ENCODE measurements at places on chromosomes 2 and 18.

GRCh38 chr2:19669126-19669525 is 232.7 kb downstream of the TTC32 start:
- DNase-seq = no peak

DNA sequence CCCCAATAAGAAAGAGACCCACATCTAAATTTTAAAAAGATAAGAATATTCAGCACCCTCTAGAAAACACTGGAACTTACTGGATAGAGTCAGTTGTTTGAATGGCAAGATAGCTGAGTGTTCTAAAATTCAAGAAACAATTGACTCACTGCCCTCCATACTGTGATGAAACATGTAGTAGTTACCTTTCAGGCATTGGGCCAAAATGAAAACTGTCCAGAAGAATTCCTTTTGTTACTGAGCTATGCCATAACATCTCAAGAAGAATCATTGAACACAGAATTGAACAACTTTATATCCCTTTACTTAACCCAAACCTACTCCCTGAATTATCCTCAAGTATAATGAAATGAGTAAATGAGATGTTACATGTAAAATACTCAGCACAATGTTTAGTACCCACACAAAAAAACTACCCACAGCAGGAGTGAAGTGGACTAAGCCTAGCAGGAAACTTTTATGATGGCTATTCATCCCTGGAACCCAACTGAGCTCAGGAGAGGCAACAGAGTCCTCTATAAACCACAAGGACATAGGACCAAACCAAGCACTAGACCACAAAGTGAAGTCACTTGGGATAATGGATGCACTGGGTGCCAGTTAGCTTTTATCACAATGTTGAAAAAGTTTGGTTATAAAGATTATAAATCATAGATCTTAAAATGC is 32.7 kb downstream of the RBM43 start:
- no peak for DNase-seq

GRCh38 chr2:1556776-1557466 is 143.7 kb downstream of the TPO start:
- no peak for DNase-seq

GRCh38 chr2:71690876-71691475 is 237.6 kb downstream of the DYSF start:
- DNase-seq = no peak

DNA sequence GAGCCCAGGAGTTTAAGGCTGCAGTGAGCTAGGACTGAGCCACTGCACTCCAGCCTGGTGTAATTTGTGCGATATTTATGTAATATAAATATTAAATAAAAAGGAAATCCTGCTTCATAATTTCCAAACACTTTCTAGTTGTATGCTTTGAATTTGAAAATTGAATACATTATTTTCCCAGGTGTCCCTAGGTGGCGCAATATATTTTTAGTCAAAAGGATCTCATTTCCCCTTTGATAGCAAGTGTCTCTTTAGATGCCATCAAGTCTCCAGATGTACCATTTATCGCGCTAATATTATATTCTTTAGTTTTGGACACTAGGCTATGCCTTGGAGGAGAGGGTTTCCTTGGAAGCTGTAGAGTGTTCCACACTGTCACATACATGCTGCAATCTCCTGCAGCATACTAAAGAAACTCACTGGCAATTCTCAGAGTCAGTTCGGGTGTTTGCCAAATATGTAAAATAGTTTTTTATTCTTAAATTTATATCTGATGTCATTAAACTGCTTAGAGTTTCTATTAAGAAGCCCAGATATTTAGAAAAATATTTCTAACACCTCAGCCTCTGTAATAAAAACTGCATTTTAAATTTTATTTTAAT is 5.6 kb upstream of the WDR7 start:
- DNase-seq = no peak

DNA sequence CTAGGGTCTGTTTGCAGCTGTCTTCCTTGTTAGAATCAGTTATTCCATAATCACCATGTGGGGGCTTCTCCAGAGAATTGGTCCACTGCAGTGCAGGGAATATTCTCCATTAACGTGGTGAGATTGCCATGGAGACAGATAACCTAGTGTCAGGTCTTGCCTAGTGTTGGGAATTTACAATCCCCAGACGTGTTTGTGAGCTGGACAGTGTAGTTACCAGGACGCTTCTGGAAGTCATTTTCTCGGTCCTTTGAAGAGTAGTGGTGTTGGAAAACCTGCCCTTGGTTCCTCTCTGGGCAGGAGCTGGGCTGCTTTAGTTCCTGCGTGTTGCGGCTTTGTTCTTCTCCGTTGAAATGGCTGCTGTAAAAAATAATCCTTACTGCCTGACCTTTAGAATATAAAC is 68.8 kb upstream of the LYPD6B start:
- no peak for DNase-seq

DNA sequence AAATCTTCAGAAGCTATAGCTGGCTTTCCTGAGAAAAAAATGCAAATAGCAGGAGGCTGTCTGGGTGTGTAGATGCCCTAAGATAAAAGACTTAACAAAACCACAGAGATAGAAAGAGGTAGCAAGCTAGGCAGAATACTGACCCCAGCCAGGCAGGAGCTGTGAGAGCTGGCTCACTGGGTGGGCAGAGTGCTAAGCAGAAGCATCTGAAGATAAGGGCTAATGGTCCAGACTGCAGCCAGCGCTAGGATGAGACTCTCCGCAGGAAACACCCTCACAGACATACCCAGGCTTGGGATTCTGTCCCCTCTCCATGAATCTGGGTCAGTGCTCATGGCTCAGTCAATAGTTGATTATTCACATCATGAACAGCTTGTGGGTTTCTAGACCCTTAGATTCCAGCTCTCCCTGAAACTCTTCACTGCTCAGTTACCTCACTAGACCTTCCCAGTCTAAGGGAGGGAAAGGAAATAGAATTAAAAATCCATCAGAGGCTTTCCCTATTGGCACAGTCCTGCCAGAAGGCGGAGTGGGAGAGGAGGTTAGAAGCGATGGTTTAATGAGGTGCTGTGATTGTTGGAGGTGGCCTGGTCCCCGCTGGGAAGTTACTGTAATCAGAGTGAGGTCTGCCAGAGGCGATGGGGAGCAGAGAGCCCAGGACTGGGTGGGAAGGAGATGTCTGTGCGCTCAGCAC is 21.4 kb upstream of the CCBE1 start:
- no peak for DNase-seq

GRCh38 chr2:179446476-179447141 is 182.0 kb upstream of the SESTD1 start:
- DNase-seq = no peak

GRCh38 chr2:191676790-191677645 is 918 bp upstream of the NABP1 start:
- no peak for DNase-seq

DNA sequence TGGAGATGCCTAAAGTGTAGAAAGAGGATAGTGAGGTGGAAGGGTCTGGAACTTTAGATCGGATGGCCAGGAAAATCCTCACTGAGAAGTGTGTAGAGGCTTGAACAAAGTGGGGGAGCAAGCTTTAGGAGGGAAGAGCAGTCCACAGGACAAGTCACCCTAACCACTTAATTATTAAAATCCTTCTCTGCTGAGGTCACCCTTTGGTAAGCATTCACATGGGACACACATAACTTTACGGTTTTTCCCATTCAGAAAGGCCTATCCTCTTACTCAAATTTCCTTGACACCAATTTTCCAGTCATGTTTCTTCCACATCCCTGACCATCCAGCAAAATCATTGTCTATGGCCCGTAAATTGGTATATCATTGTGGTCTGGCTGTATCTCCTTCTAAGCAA is 31.0 kb upstream of the ZEB2 start:
- DNase-seq = no peak

GRCh38 chr18:55529581-55529980 is 58.4 kb downstream of the TCF4 start:
- no peak for DNase-seq

- no peak for DNase-seq
Measured at GRCh38 chr2:209468846-209469245, 45.0 kb downstream of the MAP2 start.

- no peak for DNase-seq
Measured at GRCh38 chr18:3111523-3112240, 98.7 kb upstream of the LPIN2 start.

- peak; percentile 64 for DNase-seq
Measured at GRCh38 chr2:714005-714741, 37.0 kb upstream of the TMEM18 start.

GRCh38 chr18:36191286-36191685 is 4.0 kb downstream of the MOCOS start:
- DNase-seq = no peak

- DNase-seq = no peak
Measured at GRCh38 chr2:239290618-239291474, 110.0 kb downstream of the HDAC4 start.

DNA sequence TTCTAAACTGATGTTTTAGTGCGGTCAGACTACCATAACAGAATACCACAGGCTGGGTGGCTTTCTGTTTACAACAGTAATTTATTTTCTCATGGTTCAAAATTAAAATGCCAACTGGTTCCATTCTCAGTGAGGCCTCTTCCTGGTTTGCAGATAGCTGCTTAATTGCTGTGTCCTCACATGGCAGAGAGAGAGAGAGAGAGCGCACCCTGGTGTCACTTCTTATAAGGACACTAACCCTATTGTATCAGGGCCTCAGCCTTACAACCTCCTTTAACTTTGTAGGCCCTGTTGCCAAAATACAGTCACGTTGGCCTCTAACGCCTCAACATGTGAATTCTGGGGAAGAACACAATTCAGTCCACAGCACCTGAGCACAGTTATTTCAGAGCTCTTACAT is 37.5 kb upstream of the ZNF385B start:
- peak; percentile 30 for DNase-seq

DNA sequence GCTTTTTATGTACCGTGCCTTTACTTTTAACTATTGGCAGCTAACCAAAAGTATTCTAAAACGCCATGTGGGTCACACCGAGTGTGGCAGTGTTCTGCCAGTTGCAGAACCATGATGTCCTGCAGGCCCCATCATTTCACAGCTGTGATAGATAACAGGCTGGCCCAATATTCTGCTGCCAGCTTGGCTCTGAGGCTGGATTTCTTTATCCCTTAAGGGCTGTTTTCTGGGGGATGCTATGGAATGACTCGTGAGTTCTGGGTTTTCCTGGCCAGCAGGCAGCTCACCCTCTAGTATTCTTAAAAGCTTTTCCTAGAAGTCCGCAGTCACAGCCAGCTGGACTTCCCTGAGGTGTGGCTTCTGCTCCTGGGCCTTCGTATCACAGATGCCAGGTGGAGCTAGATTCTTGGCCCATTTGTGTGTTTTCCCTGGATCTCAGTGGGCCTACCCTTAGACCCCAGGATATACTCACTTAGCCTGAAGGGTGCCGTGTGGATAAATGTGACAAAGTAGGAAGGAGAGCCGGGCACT is 41.0 kb downstream of the FHOD3 start:
- no peak for DNase-seq
